Posterior vena cava (tissue), 2 donors: ENCODE measurements at places on chromosomes 3 and 15. TPM values are rescaled to one million over a fixed set of nuclear protein-coding genes. Genes with fewer than 3 reads are reported as not detected.

ADCY5 gene
- total RNA-seq: 42.6 TPM

ACAA1 gene
- 41.9 TPM for total RNA-seq

TERC gene
- total RNA-seq: 2.6 TPM

SUCLG2 gene
- 51.9 TPM for total RNA-seq

TEX9 gene
- 3.8 TPM for total RNA-seq

ETV5 gene
- 15.1 TPM for total RNA-seq

ZNF860 gene
- 1.0 TPM for total RNA-seq

TNK2 gene
- total RNA-seq: 24.3 TPM

ECE2 gene
- total RNA-seq: not detected

NR2F2 gene
- 208 TPM for total RNA-seq

ZNF662 gene
- 11.8 TPM for total RNA-seq

PROK2 gene
- total RNA-seq: 0.67 TPM

CCDC71 gene
- total RNA-seq: 14.3 TPM

CXCR6 gene
- 0.76 TPM for total RNA-seq

EFHB gene
- total RNA-seq: 1.1 TPM

SH2D7 gene
- total RNA-seq: not detected

SLC41A3 gene
- total RNA-seq: 44.7 TPM

TPRA1 gene
- total RNA-seq: 21.4 TPM

DAZL gene
- not detected for total RNA-seq

MEX3B gene
- 2.7 TPM for total RNA-seq

CLDN16 gene
- total RNA-seq: not detected

ABCC5 gene
- total RNA-seq: 20.0 TPM

KIF23 gene
- total RNA-seq: 4.7 TPM

GREM1 gene
- 825 TPM for total RNA-seq

PPP1R14D gene
- total RNA-seq: not detected

C2CD4A gene
- total RNA-seq: not detected

CEMIP gene
- total RNA-seq: 0.14 TPM

ZNF502 gene
- total RNA-seq: 5.7 TPM

MYZAP gene
- total RNA-seq: 8.4 TPM

PP2D1 gene
- not detected for total RNA-seq

ANKRD63 gene
- not detected for total RNA-seq

LXN gene
- total RNA-seq: 59.3 TPM

MCF2L2 gene
- total RNA-seq: 0.38 TPM
